ENCODE measurements at places on chromosomes 7 and 10. TPM values are rescaled to one million over a fixed set of nuclear protein-coding genes. Genes with fewer than 3 reads are reported as not detected.

DNA sequence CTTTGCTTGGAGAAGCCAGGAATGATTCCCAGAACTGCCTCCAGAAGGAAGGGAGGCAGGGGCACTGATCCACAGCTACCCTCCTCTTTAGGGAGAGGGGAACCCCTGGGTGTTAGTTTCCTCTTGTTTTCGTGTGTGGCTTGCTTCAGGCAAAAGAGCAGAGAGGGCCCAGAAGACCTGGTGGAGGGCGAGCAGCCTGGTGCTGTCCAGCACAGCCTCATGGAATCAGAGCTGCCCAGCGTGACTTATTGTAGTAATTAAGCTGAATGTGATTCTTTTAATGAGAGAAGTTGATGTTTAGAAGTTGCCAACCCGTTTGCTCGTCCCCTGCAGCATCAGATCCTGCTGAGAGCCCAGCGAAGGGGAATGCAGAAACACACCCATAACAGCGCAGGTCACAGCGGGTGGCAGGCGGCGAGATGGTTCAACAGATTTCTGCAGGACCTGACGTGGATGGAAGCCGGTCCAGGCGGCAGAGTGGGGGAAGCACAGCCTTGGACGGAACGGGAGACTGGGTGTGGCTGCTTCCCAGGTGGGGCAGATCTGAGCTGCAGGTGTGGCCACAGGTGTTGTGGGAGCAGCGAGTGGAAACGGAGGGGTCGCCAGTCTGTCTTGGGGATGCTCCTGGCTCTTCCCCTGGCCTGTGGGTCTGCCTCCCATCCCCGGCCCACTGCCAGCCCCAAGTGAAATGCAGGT, 53.7 kb upstream of the SHH start:
- peak; percentile 35 for DNase-seq

- peak; percentile 39 for DNase-seq
Observed at GRCh38 chr7:100467638-100468373, 3.7 kb upstream of the SPACDR start.

Gene PLCE1
- total RNA-seq, result 13.1 TPM

Gene PIK3AP1
- total RNA-seq, result 1.6 TPM

Gene ADAM22
- total RNA-seq, result 12.2 TPM

- no peak for DNase-seq
Observed at GRCh38 chr10:30873411-30873810, 158.3 kb downstream of the ZNF438 start.

GRCh38 chr7:155206318-155207020, 91.2 kb upstream of the INSIG1 start:
- DNase-seq, result no peak

GRCh38 chr7:150753826-150754603, 16.8 kb downstream of the GIMAP5 start:
- peak; percentile 64 for DNase-seq

DNA sequence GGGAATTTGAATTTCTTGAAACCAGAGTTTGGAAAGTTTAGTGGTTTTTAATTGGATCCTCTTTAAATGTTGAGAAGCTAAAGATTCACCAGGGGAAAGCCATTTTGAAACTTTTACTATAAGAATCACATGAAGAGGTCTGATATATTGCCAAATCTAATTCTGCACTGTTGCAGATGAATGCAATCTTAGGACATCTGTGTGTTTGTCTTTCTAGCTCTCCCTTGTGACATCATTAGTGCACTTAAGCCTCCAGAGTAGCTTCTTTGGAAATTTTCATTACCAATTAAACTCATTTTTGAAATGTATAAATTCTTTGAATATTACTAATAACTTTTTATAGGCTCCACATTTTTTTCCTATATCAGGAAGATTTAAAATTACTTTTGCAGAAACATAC, 160.2 kb downstream of the BICC1 start:
- no peak for DNase-seq

DNA sequence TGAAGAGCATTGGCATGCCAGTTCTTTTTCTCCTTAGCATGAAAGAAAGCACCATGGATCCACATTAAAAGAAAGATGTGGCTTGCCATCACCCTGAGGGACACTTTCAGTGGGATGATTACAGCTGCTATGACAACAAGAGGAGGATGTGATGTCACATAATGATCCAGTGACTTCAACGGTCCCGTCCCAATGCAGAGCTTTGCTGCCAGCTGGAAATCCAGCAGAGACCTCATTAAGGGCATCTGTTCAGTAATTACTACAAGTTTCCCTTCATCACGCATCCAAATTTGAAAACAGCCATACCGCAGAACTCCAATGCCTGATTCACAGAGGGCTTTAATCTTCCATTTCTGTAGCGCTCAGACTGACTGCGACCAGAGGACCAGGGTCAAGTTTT, 206.6 kb downstream of the LSM5 start:
- DNase-seq, result no peak

Gene OR2A1
- total RNA-seq, result not detected

DNA sequence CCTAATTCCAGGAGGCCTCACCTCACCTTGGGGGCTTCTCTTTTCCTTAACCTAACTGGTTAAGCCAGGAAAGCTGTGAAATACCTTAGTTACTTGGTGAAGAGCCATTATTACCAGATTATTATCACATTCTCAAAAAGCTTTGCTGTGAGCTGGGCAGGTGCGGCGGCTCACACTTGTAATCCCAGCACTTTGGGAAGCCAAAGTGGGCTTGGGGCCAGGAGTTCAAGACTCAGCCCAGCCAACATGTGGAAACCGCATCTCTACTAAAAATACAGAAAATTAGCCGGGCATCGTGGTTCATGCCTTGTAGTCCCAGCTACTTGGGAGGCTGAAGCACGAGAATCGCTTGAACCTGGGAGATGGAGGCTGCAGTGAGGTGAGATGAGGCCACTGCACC, 102.4 kb upstream of the KLF6 start:
- DNase-seq, result peak; percentile 82

Gene ZNF804B
- 0.14 TPM for total RNA-seq

Gene NUDT13
- total RNA-seq, result 2.4 TPM

- DNase-seq, result no peak
Observed at GRCh38 chr10:7585228-7585627, 81.5 kb downstream of the ITIH5 start.

GRCh38 chr7:35030848-35031247, 6.4 kb downstream of the DPY19L1 start:
- DNase-seq, result no peak

GRCh38 chr10:132460071-132460470, 63.1 kb downstream of the PWWP2B start:
- DNase-seq, result peak; percentile 44

- no peak for DNase-seq
Observed at GRCh38 chr7:44094883-44095592, 9.1 kb upstream of the AEBP1 start.

GRCh38 chr7:54680377-54681005, 78.5 kb downstream of the SEC61G start:
- no peak for DNase-seq

GRCh38 chr10:61958805-61959204, 57.3 kb downstream of the ARID5B start:
- no peak for DNase-seq

- DNase-seq, result no peak
Observed at GRCh38 chr7:128005759-128006159, 25.5 kb downstream of the LRRC4 start.

GRCh38 chr7:103887853-103888602, 101.4 kb downstream of the RELN start:
- DNase-seq, result no peak

Gene RASA4
- total RNA-seq, result 47.0 TPM

Gene ASB10
- not detected for total RNA-seq

DNA sequence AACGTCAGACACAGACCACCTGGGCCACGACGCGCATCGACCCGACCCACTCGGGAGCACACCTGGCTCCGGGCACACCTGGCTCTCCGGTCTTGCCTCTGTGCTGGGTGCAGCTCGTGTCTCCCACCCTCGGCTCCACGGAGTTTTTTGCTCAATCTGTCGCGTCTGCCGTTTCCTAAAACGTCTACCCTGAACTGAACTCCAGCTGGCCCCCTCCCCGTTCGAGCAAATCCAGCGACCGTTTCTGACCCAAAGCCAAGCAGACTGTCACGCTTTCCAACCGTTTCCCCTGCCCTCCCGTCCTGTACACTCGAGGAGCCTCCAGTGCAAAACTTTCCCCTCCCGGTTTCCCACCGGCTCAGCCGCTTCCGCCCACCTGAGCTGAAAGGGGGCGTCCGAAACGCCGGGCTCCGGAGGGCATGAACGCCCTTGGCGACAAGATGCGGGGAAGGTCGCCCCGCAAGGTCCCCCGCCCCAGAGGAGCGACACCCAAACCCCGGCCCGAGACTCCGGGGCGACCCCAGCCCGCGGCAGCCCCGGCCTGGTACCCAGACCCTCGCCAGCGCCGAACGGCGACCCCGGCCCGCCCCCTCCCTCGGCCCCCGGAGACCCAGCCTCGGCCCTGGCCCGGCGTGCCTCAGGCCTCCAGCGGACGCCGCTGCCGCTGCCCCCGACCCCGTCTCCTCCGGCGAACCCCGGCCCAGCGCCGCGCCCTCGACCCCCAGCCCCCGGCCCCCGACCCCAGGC, 557 bp downstream of the CYTH3 start:
- peak; percentile 72 for DNase-seq

DNA sequence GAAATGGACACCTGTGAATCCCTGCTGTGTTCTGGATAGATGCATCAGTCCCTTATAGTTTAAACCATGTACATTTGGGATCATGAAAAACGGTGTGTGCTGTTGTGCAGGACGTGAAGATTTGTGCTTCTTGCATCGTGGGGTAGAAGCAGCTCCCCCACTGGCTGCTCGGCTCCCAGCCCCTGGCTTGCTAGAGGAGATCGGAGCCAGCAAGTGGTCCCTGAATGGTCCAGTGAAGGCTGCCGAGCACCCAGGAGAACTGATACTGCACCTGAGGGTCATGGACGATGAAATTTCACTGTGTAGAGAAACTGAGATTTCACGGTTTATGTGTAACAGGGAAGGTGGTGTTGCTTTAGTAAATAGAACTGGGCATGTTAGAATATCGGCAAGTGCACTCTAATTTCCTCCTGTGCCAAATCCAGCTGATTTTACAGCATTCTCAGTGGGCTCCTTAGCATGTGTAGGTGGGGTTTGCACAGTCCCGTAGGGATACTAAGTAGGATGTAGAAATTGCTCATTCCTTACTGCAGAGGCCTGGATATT, 655.1 kb upstream of the FOXK1 start:
- DNase-seq, result peak; percentile 26

DNA sequence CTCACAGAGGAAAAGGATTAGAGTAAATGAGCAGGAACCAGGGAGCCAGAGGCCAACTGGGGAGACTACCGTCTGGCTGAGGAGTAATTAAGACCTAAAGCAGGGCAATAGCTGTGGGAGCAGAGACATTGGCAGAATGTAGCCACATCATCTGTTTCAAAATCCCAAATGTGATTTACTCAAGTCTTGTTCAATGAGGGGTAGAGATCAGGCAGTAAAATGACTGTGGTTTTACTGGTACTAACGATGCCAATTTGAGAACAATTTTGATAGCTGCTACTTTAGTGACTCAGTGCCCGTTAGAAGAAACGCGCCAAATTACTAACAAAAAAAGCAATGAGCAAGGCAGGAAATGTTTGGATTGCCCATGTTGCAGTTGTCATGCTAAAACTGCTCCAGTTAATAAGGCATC, 12.7 kb upstream of the MIOS start:
- no peak for DNase-seq

Gene CNNM1
- total RNA-seq, result 2.8 TPM

Gene CCDC126
- 14.7 TPM for total RNA-seq

Gene AP3M1
- total RNA-seq, result 47.2 TPM

Gene SPDYE2B
- not detected for total RNA-seq

Gene SRRM3
- 5.1 TPM for total RNA-seq

DNA sequence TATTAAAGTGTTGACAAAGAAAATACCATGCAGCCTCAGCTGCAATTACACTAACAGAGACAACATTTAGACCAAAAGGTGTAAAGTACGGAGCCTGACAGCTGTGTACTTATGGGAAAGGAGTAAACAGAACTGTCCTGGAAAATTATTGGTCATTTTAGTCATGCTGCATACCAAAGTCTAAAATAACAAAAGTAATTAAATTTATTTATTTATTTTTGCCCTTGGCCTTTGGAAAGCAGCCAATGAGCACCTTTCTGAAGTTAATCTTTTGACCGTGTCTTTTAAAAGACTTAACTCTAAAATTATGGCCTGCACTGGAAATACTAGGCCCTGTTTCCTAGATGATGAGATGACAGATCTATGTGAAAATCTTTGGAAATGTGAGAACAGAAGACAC, 597.6 kb downstream of the NXPH1 start:
- DNase-seq, result no peak

GRCh38 chr7:148664324-148664723, 34.4 kb upstream of the CUL1 start:
- DNase-seq, result no peak

GRCh38 chr10:113069595-113069994, 119.5 kb downstream of the TCF7L2 start:
- no peak for DNase-seq

GRCh38 chr10:69632516-69633199, 2.6 kb downstream of the FAM241B start:
- DNase-seq, result no peak

- peak; percentile 55 for DNase-seq
Observed at GRCh38 chr10:95508730-95509129, 52.4 kb downstream of the SORBS1 start.

DNA sequence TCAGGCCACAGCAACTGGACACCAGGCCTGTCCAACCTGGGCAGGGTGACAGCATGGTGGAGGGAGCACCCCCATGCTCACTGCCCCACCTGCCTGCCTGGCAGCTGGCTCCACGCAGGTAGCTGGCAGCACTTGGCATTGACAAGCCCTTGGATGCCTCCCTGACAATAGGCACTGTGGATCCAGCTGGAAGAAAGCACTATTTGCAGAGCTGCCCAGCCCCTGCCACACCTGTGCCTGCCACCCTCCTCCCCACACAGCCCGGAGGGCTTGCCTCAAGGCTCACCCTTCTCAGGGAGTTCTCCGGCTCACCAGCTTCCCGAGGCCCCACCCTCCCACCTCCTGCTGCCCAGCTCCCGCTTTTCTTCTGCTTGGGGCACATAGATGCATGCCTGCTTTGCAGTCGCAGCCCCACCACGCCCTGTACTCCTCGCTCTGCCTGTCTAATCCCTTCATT, 160.1 kb downstream of the NEURL1 start:
- DNase-seq, result no peak

Gene DKK1
- total RNA-seq, result 9.9 TPM

Gene CFAP43
- total RNA-seq, result 2.5 TPM

GRCh38 chr7:121505021-121505420, 108.9 kb upstream of the FAM3C start:
- DNase-seq, result no peak

DNA sequence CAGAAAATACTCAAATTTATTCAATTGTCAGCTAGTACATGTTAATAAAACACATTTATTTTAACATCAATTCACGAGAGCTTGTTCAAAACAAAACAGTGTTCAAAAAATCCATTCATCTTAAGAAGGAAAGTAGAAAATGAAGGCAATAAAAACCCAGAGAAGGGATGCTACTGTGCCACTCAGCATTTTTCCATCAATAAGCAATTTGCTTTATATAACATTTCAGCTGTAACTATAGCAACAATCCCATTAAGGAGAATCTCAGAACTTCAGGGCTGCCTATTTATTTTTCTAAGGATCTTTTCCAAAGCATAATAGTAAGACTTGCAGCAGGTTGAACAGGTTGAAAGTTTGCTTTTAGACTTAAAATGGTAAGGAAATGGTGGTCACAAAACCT, 190.5 kb downstream of the PCLO start:
- DNase-seq, result no peak

GRCh38 chr7:135158874-135159273, 11.0 kb downstream of the TMEM140 start:
- DNase-seq, result no peak

GRCh38 chr7:30642789-30643188, 39.5 kb downstream of the CRHR2 start:
- peak; percentile 35 for DNase-seq

- peak; percentile 84 for DNase-seq
Observed at GRCh38 chr10:86520871-86521677, 518 bp downstream of the WAPL start.

All from endodermal cell (in vitro differentiated cells).